ENCODE measurements at places on chromosomes 11 and 22. TPM values are rescaled to one million over a fixed set of nuclear protein-coding genes. Genes with fewer than 3 reads are reported as not detected.
A peak's percentile ranks its signal among the peaks of the same experiment; 100 is the strongest.

DNA sequence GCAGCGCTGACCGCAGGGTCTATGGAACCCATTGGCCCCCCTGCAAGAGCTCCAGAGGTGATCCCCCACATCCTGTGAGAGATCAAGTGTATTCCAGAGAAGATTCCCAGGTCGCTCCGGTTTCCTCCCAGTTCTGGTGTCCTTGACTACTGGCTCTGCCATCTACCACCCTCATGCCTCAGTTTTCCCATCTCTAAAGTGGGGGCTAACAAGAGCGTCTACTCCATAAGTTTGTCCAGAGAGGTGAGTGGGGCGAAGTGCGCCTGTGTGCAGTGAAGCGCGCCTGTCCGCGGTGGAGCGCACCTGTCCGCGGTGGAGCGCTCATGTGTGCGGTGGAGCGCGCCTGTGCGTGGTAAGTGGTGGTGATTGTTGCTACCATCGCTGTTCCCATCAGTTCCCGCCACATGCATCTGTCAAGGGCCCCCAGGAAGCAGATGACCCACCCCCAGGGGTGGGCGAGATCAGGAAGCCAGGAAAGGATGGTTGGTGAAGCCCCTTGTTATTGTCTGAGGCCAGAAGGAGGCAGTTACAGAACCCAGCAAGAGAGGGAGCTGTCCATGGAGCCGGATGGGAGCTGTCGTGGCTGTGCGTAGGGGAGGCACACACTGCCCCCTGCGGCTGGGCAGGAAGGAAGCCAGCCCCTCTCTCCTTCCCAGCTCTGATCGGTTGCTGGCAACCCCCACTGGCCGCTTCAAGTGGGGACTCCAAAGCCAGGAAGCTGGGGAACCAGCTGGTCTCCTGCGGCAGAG lies 73.2 kb upstream of the FGF3 start:
- peak; percentile 34 for DNase-seq

DNA sequence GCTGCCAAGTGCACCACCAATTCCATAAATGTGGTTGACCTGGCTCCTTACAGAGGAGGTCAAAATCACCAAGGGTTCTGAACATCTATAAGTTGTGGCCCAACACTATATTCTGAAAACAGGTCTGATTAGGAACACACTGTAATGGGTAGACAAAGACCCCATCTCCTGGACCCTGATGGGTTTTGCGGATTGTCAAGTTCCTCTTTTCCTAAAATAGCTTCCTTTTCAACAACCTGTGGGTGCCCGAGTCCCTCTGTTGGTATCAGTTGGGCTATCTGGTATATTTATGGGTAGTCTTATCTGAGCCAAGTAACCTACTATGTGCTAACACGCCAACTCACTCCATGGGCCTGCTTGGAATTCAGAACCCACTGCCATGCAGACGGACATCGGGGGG lies 9.9 kb upstream of the CACNG2 start:
- no peak for DNase-seq

DNA sequence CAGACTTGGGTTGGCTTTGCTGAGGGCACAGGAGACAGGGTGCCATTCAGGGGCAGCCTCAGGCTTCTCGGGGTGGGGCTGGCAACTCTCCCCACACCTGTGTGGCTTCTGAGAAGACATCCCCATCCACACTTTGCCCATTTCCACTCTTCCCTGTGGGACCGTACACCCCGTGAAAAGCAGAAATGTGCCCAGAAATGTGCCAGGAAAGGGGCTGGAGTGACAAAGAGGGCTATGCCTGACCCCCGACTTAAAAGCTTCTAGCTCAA lies 50.6 kb downstream of the SGSM3 start:
- DNase-seq, result no peak

GRCh38 chr11:120013325-120014250 lies 124.3 kb downstream of the TRIM29 start:
- DNase-seq, result peak; percentile 62

DNA sequence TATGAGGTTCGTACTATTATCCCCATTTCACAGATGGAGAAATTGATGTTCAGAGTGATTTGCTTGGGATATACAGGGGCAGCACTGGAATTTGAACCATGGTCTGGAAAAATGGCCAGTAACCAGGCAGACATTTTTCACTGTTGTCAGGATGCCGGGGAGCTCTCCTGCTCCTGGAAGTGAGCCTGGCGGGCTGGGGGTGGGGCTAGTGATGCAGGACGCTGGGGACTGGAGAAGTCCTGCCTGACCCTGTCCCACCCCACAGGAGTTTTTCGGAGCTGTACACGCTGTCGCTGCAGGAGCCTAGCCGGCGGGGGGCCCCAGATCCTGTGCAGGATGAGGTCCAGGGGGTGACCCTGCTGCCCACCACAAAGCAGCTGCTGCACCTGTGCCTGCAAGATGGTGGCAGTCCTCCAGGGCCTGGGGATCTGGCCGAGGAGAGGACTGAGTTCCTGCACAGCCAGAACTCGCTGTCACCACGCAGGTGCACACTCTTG lies 11.1 kb downstream of the SIPA1 start:
- DNase-seq, result no peak

C22orf31 gene
- total RNA-seq, result not detected
